Activated CD4-positive, alpha-beta memory T cell treated with anti-CD3 and anti-CD28 coated beads, Interleukin-2, amount 10 ng/mL, durations not matched to agents 7 days and 5 days (primary cell): ENCODE measurements at places on chromosomes 12 and 14.

DNA sequence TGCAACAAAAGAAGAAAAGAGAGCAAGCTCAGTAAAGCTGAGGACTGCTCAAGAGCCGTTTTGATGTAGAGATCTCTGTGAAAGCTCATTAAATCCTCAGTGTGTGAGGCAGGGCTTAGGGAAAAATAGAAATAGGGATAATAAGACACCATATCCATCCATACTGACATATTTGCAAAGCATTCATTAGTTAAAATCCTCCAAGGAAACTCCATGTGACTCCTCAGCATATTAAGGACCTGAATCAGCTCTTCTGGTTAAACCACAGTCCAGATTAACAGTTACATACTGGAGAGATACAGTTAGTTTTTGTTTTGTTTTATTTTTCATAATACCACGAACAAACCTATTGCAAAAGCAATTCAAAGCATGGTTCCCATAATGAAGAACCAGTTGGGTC is 288.2 kb downstream of the PAWR start:
- DNase-seq, result no peak

DNA sequence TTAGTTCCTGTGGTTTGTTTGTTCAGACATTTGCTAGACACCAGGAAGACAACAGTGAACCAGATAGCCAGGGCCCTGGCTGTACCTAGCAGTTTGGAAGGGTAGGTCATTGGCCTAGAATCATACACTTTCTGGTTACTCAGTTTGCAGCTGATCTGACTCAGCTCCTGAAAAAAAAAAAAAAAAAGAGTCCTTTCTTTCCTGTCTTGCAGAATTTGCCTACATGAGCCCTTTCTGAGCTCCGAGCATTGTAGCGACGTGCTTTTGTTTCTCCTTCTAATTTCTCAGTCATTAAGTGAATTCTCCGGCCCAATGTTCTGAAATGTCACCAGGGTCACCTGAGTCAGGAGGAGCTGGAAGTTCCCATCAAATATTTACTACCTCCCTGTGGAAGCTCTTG is 2.4 kb downstream of the CABP1 start:
- DNase-seq, result no peak

DNA sequence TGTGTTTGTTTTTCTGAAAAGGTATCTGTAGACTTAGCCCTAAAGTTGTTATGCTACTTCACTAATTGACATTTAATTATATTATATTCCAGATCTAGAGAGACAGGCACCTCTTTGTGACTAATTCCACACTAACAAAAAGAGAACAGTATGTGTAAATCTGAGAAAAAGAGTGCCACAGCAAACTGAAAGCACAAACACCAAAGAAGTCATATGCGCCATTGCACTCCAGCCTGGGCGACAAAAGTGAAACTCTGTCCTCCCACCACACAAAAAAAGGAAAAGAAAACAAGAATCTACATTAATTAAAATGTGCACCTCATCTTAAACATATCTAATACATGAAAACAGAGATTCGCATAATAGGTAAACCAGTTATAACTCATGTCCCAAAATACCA is 4.4 kb upstream of the CSRNP2 start:
- DNase-seq, result no peak

DNA sequence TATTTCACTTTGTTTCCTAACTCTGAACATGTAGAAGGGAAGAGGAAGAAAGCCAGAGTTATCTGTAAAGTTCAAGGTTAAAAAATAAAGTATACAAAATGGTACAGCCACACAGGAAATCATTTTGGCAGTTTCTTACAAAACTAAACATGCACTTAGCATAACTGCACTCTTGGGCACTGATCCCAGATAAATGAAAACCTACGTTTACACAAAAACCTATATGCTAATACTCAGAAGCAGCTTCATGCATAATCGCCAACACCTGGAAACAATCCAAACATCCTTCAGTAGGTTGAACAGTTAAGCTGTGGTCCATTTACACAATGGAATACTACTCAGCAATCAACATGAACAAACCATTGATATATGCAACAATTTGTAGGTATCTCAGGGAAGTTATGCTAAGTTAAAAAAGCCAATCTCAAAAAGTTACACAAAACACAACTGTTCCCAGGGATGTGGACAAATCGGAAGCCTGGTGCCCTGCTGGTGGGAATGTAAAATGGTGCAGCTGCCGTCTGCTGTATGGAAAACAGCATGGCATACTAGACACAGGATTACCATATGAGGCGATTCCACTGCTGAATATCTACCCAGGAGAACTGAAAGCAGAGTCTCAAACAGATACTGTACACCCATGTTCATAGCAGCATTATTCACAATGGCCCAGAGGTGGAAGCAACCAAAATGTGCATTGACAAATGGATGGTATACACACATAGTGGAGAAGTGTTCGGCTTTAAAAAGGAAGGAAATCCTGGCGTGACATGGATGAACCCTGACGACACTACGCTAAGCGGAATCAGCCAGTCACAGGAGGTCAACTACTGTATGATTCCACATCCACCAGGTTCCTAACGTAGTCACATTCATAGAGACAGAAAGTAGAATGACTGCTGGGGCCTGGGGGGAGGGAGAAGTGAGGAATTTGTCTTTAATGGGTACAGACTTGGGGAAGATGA is 37.7 kb downstream of the NRDE2 start:
- no peak for DNase-seq

- DNase-seq, result no peak
Measured at GRCh38 chr12:50060120-50060468, 2.7 kb downstream of the ASIC1 start.

- peak; percentile 26 for DNase-seq
Measured at GRCh38 chr12:90959538-90960139, 4.7 kb upstream of the CCER1 start.

DNA sequence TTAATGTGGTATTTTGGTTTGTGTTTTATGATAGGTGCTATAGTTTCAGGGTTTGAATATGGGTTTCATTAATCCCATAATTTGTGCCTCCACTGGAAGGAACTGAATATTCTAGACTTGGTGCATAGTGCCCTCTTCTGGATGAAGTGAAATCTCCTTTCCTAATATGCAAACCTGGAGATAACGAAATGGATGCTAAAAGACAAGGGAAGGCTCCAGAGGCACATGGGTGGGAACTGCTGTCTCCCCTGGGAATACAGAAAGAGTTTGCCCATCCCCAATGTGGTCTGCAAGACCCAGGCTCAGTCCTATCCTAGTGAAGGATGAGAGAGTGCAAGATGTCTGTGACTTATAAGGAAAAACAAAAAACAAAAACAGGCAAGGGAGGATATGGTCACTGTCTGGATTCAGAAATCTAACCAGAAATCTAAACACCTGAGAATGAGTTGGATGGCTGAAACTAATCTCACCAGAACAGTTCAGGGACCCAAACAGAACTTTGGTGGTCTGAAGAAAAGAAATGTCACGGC is 142.3 kb upstream of the TMPO start:
- no peak for DNase-seq

- no peak for DNase-seq
Measured at GRCh38 chr12:125221602-125222001, 156.4 kb downstream of the AACS start.

GRCh38 chr12:88398031-88398430 is 182.2 kb downstream of the KITLG start:
- DNase-seq, result no peak

DNA sequence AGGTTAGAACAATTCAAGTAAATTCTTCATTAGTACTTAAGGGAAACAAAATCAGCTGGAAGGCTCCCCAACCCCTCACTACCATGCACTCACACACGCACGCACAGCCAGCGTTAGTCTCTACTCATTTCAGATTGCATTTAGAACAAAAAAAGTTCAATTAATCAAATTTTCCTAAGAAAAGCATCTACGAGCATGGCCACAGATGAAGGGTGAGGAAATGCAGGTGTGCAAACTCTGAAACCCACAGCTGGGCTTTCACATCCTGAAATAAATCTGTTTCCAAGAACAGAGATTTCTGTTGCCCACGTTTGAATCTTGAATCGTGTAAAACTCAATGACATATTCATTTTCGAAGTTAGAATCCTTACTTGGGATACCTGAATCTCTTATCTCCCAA is 62.6 kb downstream of the SEL1L start:
- DNase-seq, result no peak

- no peak for DNase-seq
Measured at GRCh38 chr12:11576104-11576503, 73.4 kb upstream of the ETV6 start.

- DNase-seq, result no peak
Measured at GRCh38 chr14:60943637-60944032, 37.2 kb downstream of the TRMT5 start.

DNA sequence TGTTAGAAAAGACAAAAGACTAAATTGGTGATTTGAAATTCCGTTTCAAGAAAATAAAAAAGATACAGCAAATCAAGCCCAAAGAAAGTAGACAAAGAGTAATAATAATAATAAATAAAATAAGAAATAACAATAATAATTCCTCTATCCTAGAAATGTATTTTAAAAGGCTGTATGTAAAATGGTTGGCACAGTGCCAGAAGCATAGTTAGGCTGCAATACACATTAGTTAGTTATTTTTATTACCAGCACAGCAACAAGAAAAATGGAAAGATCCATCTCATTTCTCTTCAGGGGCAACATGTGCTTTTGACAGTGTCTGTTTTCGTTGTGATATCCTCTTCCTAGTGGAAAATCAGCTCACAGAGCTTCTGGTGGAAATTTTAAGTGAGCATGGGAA is 174.1 kb upstream of the TMTC1 start:
- no peak for DNase-seq

GRCh38 chr14:58912799-58913432 is 275.2 kb downstream of the DACT1 start:
- DNase-seq, result no peak

- no peak for DNase-seq
Measured at GRCh38 chr12:24075650-24076049, 126.2 kb upstream of the SOX5 start.

DNA sequence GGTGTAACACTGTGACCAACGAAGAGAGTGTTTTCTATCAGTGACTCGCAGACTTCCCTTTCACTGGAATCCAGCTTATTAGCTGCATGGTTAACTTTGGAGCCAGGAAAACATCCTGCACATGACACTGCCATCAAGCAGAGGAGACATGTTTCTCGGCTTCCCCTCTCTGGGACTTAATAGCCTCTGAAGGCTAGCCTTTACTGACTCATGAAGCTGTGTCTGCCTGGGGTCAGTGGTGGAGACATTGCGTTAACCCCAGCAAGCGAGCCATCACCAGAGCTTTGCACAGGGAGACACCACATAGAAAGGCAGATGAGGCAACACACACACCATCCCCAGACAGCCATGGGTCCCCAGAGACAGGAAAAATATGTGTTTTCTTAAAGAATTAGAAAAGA is 126.9 kb upstream of the PRICKLE1 start:
- DNase-seq, result no peak

DNA sequence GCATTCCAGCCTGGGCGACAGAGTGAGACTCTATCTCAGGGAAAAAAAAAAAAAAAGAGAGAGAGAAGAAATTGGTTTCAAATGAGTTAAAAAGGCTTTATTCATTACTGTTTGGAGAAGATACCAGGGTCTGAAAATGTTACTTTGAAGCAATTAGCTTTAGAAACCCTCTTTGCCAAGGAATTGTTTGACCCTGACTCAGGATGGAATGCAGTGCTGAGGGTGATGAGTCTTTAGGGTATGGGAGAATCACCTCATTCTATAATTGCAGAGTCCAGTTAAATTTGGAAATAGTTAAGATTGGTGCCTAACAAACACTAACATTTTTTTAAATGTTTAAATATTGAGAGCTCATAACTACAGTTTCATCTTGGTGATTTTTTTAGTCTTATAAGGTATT is 13.3 kb downstream of the RAP1B start:
- no peak for DNase-seq

GRCh38 chr12:62900686-62901272 is 34.2 kb downstream of the PPM1H start:
- no peak for DNase-seq

- no peak for DNase-seq
Measured at GRCh38 chr14:30596935-30597334, 25.2 kb upstream of the SCFD1 start.

- peak; percentile 60 for DNase-seq
Measured at GRCh38 chr12:24719293-24719721, 229.6 kb downstream of the BCAT1 start.

DNA sequence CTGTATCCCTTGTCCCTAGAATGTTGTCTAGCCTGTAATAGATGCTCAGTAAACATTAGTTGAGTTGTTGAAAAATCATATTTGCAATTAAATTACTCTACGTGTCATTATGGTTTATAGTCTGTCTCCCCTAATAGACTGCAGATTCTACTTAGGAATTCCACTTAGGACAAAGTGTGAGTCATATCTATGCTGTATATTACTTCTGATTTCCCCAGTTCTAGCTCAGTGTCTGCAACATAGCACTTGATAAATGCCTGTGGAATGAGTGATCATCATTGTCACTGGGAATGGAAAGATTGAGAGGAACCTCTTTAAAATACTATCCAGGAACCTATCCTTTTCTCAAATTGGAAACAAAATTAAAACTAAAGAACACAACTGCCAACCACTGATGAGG is 99.3 kb downstream of the TBX5 start:
- DNase-seq, result no peak

- DNase-seq, result no peak
Measured at GRCh38 chr14:23430723-23431085, 4.8 kb downstream of the MYH7 start.

- no peak for DNase-seq
Measured at GRCh38 chr12:120495186-120495730, 655 bp upstream of the DYNLL1 start.

- DNase-seq, result no peak
Measured at GRCh38 chr12:8664228-8664913, 1.7 kb upstream of the MFAP5 start.

DNA sequence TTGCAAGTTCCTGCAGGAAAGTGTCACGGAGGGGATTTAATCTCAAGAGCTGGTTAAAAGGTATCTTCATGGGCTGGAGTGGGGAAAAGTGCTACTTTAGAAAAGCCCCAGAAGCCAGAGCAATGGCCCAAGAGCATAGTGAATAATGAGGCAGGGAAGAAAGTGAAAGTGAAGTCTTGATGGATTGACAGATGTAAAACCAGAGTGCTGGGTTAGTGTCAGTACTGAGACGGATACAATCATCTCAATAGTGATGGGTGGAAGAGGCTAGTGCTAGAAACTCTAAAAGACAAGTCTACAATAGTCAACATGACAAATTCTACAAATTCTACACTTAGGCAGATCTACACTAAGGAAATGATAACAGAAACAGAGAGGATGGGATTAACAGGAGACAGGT is 68.1 kb downstream of the CIT start:
- no peak for DNase-seq

DNA sequence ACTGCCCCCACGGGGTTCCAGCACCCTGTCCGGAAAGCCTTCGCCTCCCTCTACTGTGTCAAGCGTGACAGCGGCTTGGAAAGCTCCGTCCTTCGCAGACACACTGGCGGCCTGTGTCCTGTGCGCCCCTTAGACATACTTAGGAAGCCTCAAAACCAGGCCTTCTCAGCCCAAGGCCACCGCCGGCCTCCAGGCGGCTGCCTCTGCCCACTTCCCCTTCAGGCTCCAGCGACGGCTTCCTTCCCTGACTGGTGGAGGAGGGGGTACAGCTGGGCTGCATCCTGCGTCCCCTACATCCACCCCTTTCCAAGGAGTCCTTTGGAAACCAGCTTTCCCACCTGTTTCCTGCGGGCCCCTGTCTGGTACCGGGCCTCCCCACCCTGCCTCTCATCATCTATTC is 2.5 kb upstream of the CACNA2D4 start:
- peak; percentile 14 for DNase-seq
